ENCODE measurements at places on chromosomes 4 and X. TPM values are rescaled to one million over a fixed set of nuclear protein-coding genes. Genes with fewer than 3 reads are reported as not detected.

TRAPPC11 gene
- total RNA-seq: 45.1 TPM

RPL10 gene
- 2,018 TPM for total RNA-seq

SOX3 gene
- total RNA-seq: not detected

XAGE1B gene
- total RNA-seq: not detected

CXCL1 gene
- 120 TPM for total RNA-seq

RAB9B gene
- total RNA-seq: 0.91 TPM

NOX1 gene
- total RNA-seq: not detected

FGA gene
- total RNA-seq: not detected

AMER1 gene
- 2.6 TPM for total RNA-seq

CENPC gene
- total RNA-seq: 9.3 TPM

PAGE1 gene
- not detected for total RNA-seq

ERAS gene
- 0.13 TPM for total RNA-seq

KDM6A gene
- 14.6 TPM for total RNA-seq

TRIM60 gene
- not detected for total RNA-seq

PABPC4L gene
- total RNA-seq: 0.26 TPM

LONRF3 gene
- total RNA-seq: 0.65 TPM

XAGE2 gene
- not detected for total RNA-seq

COL25A1 gene
- 0.91 TPM for total RNA-seq

MAGEA12 gene
- total RNA-seq: not detected

ACOT9 gene
- 39.7 TPM for total RNA-seq

ANAPC4 gene
- 26.5 TPM for total RNA-seq

MTNR1A gene
- not detected for total RNA-seq

H2BW2 gene
- not detected for total RNA-seq

RCHY1 gene
- total RNA-seq: 17.5 TPM

TEX13D gene
- not detected for total RNA-seq

BEND4 gene
- not detected for total RNA-seq

PDE5A gene
- total RNA-seq: 90.4 TPM

NR3C2 gene
- 1.4 TPM for total RNA-seq

FGF13 gene
- total RNA-seq: 0.13 TPM

ASMT gene
- total RNA-seq: 0.07 TPM

Measured in smooth muscle cell of the pulmonary artery (primary cell).